ENCODE measurements at places on chromosomes 11 and 22. TPM values are rescaled to one million over a fixed set of nuclear protein-coding genes. Genes with fewer than 3 reads are reported as not detected.

DNA sequence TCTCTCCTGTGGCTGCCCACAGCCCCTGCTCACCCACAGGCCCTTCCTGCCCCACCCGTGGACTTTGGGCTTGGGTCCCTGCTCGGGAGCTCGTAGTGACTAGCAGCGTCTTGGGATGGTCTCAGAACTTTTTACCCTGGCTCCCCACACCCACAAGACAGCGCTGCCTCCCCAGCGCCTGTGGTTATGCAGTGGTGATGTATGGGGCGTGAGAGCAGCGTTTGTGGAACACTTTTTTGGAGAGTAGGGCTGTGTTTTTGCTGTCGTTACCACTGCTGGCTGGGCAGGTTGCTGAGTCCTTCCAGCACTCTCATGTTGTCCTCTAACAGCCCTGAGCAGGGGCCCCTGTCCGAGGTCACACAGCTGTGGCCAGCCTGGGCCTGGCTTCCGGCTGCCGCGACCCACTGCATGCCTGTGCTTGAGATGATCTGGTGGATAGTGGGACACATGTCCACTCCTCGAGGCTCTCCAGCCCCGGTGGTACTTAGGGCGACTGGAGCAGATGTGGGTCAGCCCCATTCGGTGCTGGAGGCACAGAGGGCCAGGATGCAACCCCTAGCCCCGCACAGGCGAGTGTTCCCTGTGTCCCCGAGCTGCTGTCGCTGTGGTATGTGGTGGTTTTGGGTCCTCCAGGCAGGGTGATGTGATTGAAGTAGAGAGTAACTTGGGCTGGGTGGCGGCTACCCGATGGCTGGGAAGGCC is 7.1 kb upstream of the GRAMD4 start:
- peak; percentile 36 for DNase-seq
- H3K4me3 ChIP-seq = peak overlapping the region; percentile 58
- H3K27me3 ChIP-seq = no peaks in the 10 kb centered on the region

DNAJB13 gene
- total RNA-seq = 0.23 TPM

DNA sequence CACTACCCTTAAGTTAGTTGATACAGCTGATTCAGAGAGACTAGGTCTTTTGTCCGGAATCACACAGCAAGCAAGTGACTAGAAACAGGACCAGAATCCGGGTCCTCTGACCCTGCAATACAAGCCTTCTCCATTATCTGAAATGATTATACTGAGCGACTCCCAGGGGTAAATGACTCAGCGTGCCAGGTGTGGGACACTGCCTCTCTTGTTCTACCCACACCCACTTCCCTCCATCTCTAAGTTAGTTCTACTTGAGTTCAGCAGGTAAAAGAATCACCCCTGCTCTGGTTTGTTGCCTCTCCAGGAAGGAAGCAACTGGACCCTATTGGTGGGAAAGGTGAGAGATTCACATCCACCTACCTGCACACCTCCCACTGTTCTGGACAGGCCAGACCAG is 156.9 kb downstream of the DBX1 start:
- no peak for DNase-seq
- no peaks in the 10 kb centered on the region for H3K27me3 ChIP-seq
- H3K4me1 ChIP-seq = no peaks in the 10 kb centered on the region
- no peaks in the 10 kb centered on the region for H3K36me3 ChIP-seq
- no peak overlapping the region for H3K4me3 ChIP-seq

RIMBP3B gene
- 3.7 TPM for total RNA-seq

DNA sequence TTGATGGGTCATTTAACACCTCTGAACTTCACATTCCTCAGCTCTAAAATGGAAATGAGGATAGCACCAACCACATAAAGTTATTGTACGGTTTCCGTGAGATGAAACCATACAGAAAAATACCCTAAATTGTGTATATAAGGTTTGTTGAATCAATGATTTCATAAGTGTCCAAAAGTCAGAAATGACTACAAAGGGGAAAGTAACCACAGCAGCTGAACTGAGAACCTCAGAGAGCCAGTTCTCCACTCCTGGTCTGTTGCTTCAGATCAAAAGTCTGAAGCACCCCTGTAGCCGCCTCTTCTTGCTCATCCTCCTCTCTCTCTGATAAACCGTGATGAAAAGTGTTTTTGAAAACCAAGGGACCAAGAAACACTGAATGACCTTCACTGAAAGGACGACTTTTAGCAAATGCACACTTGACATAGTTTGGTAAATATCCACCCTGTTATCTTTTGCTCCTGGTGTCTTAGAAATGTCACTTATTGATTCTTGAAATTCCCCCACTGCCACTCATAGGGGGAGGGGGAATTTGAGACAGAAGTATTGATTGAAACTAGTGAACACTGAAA is 194.5 kb downstream of the NAV2 start:
- H3K27me3 ChIP-seq = no peaks in the 10 kb centered on the region
- no peak overlapping the region for H3K27ac ChIP-seq
- no peaks in the 10 kb centered on the region for H3K36me3 ChIP-seq
- H3K4me1 ChIP-seq = no peaks in the 10 kb centered on the region

P2RY2 gene
- total RNA-seq = not detected

DNA sequence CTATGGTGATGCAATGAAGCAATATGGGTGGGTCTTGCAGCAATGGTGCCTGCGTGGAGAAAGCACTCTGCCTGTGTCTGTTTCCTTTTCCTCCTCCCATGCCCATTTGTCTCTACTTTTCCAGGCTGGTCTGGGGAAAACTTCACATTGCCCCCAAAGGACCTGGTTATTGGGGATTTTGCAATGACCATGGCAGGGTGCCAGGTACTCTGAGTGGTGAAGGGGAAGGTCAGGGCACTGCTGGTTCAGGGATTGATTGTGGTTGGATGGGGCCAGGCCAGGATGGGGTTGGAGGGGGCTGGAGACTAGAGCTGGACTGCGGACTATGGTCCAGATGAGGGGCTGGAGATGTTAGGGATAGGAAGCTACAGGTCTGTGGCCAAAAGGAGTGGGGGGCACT is 92.1 kb downstream of the INSC start:
- no peak for DNase-seq
- H3K27ac ChIP-seq = no peak overlapping the region
- no peaks in the 10 kb centered on the region for H3K4me1 ChIP-seq

SLC29A2 gene
- 15.5 TPM for total RNA-seq

- no peak overlapping the region for H3K4me3 ChIP-seq
- H3K36me3 ChIP-seq = no peaks in the 10 kb centered on the region
- no peak for DNase-seq
Observed at GRCh38 chr11:110287537-110287936, 8.9 kb downstream of the RDX start.
